ENCODE measurements at places on chromosomes 6 and 20. TPM values are rescaled to one million over a fixed set of nuclear protein-coding genes. Genes with fewer than 3 reads are reported as not detected.

GRCh38 chr6:24205020-24205492 is 79.0 kb downstream of the NRSN1 start:
- H3K4me1 ChIP-seq: no peaks in the 10 kb centered on the region
- no peak overlapping the region for H3K27ac ChIP-seq
- no peak for DNase-seq

GRCh38 chr6:154318721-154319120 is 37.9 kb downstream of the IPCEF1 start:
- no peak for DNase-seq
- H3K4me1 ChIP-seq: no peaks in the 10 kb centered on the region
- H3K36me3 ChIP-seq: no peaks in the 10 kb centered on the region
- H3K4me3 ChIP-seq: no peak overlapping the region
- no peaks in the 10 kb centered on the region for H3K27me3 ChIP-seq
- H3K27ac ChIP-seq: no peak overlapping the region

GRCh38 chr6:44594481-44594880 is 207.0 kb downstream of the CDC5L start:
- H3K27ac ChIP-seq: no peak overlapping the region
- H3K36me3 ChIP-seq: no peaks in the 10 kb centered on the region
- H3K4me1 ChIP-seq: no peaks in the 10 kb centered on the region

- H3K4me3 ChIP-seq: no peak overlapping the region
- H3K27ac ChIP-seq: no peak overlapping the region
- no peaks in the 10 kb centered on the region for H3K27me3 ChIP-seq
- H3K36me3 ChIP-seq: no peaks in the 10 kb centered on the region
- H3K4me1 ChIP-seq: peaks cover 1% of the 10 kb centered on the region
- DNase-seq: no peak
Measured at GRCh38 chr20:15278041-15278440, 940.6 kb upstream of the FLRT3 start.

Gene SYCP2L
- 1.3 TPM for total RNA-seq
